Activated CD4-positive, alpha-beta T cell treated with anti-CD3 and anti-CD28 coated beads, Interleukin-2, amount 10 ng/mL, durations not matched to agents 24 days and 14 days (primary cell): ENCODE measurements at places on chromosomes 3 and 15. TPM values are rescaled to one million over a fixed set of nuclear protein-coding genes. Genes with fewer than 3 reads are reported as not detected.

DNA sequence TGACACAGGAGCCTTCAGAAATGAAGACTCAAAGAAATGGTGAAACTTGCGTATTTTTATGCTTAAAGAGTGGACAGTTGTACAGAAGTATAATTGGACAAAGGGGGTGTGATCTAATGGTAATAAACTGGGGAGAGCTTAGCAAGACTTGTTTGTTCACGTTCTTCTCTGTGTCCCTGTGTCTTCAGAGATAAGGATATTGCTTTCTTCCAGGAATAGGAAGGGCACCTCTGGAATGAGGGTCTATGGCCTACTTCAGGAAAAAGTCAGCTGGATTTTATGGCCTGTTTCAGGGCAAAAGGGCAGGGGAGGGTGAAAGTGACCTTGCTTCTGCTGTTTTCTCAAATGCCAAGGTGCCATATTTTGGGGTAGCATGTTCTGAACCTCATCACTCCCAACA, 4.5 kb upstream of the TOPAZ1 start:
- H3K4me3 ChIP-seq: no peak overlapping the region
- no peaks in the 10 kb centered on the region for H3K36me3 ChIP-seq
- H3K27ac ChIP-seq: no peak overlapping the region
- no peak for DNase-seq

DNA sequence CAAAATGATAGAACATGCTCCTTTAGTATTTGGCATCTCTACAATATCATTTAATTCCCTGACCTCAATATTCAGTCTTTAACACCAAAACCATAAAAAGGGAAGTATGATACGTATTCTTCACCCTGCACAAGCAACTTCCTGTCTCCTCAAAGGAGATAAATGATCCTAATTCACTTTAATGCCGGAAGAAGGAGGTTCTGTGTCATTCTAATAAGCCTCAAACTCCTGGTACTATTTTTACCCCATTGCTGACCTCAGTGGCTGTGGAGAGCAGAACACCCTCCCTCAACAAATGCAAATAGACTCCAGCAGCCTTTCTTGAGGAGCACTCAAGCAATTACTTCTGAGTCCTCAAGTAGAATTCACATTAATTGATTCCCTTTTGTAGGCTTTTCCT, 173.3 kb downstream of the TMEM108 start:
- H3K4me1 ChIP-seq: peaks cover 18% of the 10 kb centered on the region
- DNase-seq: no peak

- H3K4me3 ChIP-seq: no peak overlapping the region
- no peak for DNase-seq
- H3K27ac ChIP-seq: no peak overlapping the region
- H3K36me3 ChIP-seq: no peaks in the 10 kb centered on the region
- peaks cover 4% of the 10 kb centered on the region for H3K4me1 ChIP-seq
Measured at GRCh38 chr15:56910801-56911200, 7.6 kb upstream of the TCF12 start.

DNA sequence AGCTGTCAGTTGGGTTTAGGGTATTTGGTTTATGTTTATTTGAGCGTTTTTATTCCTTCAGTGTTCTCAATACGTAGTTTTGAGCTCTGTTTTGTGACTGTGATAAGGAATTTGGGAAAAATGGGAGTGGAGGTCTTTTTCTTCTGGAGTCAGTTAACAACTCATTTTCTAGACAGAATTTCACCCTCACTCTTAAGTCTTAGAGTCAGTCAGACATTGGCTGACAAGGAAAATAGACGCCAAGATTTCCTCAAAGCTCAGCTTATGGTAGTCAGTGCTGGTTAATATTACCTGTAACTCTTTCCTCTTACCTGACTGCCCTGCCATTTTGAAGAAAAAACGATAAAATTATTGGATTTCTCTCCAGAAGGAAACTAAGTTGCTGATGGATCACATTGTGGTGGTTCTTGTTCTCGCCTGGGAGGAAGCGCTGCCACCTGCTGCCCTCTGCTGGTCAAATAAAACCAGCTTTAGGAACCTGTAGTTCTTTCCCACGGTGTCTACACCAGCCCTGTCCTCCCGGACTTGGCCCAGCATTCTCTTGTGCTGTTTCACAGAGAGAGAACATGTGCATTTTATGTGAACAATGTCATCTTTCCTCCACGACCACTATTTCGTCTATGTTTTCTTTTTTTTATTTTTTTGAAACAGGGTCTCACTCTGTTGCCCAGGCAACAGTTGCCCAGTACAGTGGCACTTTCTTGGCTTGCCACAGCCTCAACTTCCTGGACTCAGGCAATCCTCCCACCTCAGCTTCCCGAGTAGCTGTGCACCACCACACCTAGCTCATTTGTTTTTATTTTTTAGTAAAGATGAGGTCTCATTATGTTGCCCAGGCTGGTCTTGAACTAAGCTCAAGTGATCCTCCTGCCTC, 41.4 kb upstream of the UMPS start:
- H3K4me1 ChIP-seq: peaks cover 10% of the 10 kb centered on the region
- no peaks in the 10 kb centered on the region for H3K36me3 ChIP-seq
- peak; percentile 92 for DNase-seq
- peaks cover 33% of the 10 kb centered on the region for H3K27me3 ChIP-seq
- no peak overlapping the region for H3K27ac ChIP-seq
- no peak overlapping the region for H3K4me3 ChIP-seq

DNA sequence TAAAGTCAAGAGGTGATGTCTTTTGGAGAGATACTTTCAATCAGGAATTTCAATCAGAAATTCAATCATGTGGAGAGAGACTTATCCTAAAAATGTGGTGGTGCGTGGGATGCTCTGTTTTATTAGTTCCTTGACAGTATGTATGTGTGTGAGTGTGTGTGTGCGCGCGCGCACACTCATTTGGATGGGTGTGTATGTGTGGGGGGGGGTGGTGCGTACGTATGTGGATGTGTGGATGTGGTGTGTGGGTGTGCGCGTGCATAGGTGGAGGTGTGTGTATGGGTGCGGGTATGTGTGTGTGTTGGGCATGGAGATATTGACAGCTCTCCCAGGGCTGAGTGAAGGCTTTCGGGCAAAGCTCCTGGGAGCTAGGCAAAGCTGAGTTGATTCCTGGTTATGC, 2.4 kb downstream of the ADIPOQ start:
- peaks cover 26% of the 10 kb centered on the region for H3K27me3 ChIP-seq
- no peak overlapping the region for H3K4me3 ChIP-seq
- DNase-seq: peak; percentile 42
- no peaks in the 10 kb centered on the region for H3K36me3 ChIP-seq
- peaks cover 8% of the 10 kb centered on the region for H3K4me1 ChIP-seq

The GOLGA8G gene
- total RNA-seq: not detected in 2 replicates

The ZNF774 gene
- total RNA-seq: 1.2 and 2.3 TPM in 2 replicates
